CD8-positive, alpha-beta T cell (primary cell): ENCODE measurements at places on chromosomes 6 and 20.

DNA sequence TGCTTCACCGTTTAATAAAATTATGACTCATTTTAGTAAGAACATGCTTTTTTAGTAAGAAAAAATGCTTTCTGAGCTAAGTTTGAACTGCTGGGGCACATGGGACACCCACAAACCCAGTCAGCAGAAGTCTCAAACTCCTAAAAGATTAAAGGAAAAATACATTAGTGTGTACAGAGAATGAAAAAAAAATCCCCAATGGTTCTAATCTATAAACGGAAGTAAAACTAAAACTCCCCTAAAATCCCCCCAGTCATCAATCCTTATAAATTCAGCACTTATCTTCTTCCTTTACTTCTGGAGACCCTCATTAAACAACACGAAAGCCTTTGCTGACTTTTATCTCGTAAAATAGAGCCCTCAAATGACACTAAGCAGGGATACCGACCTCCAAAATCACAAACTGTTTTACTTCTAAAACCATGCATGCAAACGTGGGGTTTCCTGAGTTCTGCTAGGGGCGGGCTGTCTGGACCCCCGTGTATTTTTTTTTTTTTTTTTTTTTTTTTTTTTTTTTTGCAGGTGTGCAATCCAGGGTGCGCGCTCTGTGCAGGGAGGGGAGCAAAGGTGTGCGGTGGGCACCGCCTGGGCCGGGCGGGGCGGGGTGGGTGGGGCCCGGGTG lies 1.1 kb upstream of the MYB start:
- DNase-seq, result peak; percentile 28

DNA sequence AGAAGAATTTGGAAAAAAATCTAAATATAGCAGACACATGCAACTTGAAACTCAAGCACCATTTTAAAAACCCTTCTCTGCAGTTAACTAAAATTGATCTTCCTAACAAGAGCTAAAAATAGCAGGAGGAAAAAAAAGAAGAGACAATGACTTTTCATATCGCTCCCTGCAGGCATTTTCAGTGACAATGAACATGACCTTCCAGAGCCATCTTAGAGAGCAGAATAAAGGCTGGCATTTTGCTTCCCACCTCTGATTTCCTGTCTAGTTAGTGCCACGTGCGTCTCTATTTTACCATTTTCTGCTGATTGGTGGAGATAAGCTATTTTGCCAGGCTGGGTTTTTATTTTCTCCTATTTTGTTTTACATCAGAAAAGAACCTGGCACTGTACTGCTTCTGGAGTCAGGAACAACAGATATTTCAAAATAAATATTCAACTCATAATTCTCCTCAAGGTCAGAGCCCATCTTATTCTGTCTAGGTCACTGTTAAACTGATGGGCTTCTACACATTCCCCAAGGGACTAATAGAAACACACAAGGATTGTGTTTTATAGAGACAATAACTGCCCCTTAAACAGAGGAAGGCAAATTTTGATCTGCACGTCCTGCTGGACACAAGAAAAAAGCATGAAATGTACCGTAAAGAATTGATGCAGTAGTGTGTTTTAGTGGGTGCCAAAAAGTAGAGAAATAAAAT lies 70.2 kb upstream of the ENPP5 start:
- no peak for DNase-seq

- DNase-seq, result no peak
Measured at GRCh38 chr6:95819939-95820338, 195.8 kb upstream of the FUT9 start.

GRCh38 chr6:12262236-12263061 lies 27.7 kb upstream of the EDN1 start:
- no peak for DNase-seq

- no peak for DNase-seq
Measured at GRCh38 chr20:4029505-4030467, 14.4 kb upstream of the RNF24 start.
